ENCODE measurements at places on chromosomes 4 and X.

GRCh38 chrX:107979534-107979933 lies 2.6 kb downstream of the TEX13B start:
- DNase-seq: no peak

DNA sequence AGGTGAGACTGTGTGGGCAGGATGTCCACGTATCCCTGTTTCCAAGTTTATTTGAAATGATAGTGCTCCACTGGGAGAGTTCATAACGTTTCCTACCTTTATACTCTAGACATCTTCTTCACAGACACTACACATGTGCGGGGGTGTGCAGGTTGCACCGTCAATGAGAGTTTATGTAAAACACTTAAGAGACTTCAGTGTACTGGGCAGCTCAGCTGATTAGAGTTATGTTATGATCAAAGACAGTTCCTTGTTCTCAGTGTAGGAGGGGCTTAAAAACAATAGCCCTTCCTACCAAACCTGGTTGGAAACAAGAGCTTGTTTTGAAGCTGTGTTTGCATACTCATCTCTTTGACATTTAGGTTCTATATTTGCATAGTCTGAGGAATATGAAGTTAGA lies 326.9 kb upstream of the AGA start:
- no peak for DNase-seq

DNA sequence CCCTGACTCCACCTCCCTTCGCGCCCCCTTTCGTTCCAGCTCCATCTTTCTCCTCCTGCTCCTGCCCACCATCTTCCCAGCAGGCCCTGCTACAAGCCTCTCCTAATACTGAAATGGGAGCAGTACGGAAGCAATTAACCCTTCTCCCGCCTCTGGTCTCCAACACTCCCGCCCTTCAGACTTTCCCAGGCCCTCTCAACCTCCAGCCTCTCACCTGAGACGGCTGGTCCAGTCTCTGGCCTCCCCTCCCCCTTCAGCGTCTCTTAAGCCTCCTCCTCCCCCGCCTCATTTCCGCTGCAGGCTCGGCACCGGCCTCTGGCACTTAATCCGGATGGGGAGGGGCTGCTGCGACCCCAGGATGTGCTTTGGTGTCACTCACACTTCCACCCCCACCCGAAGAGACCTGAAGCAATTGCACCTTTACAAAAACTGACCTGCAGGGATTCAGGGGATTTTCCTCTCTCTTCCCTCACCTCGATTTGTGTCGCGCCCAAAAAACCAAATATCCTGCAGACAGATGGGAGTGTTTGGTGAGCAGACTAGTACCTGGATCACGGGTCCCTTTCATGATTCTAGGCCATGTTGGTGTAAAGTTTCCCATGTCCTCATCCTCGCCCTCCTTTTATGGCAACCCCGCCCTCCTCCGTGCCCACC lies 657 bp downstream of the TCEAL8 start:
- DNase-seq: no peak

GRCh38 chr4:10098780-10099160 lies 17.8 kb downstream of the WDR1 start:
- DNase-seq: no peak

- no peak for DNase-seq
Measured at GRCh38 chr4:8392591-8393190, 47.8 kb downstream of the ACOX3 start.

- no peak for DNase-seq
Measured at GRCh38 chr4:152374153-152374552, 161.7 kb downstream of the FBXW7 start.

- no peak for DNase-seq
Measured at GRCh38 chr4:141294306-141294705, 73.6 kb downstream of the ZNF330 start.

- DNase-seq: no peak
Measured at GRCh38 chrX:115237056-115237455, 3.2 kb upstream of the LRCH2 start.

DNA sequence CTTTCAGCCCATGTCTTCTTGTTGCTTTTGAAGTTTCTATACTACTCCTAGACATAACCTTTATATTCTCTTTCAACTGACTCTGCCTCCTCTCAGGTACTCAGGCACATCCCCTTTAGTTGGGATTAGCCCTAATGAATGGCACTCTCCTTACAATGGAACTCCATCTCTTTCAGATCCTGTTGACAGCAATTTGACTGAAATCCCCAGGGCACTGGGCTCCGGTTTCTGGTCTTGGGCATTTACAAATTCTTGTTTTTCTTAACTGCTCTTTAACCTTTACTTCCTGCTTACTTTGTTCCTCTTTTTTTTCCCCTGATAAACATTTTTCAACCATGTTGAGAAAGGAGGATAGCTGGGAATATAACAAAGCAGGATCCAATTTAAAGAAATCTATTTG lies 68.9 kb downstream of the ENOX2 start:
- no peak for DNase-seq

- no peak for DNase-seq
Measured at GRCh38 chr4:96698831-96699230, 858.9 kb downstream of the PDHA2 start.

DNA sequence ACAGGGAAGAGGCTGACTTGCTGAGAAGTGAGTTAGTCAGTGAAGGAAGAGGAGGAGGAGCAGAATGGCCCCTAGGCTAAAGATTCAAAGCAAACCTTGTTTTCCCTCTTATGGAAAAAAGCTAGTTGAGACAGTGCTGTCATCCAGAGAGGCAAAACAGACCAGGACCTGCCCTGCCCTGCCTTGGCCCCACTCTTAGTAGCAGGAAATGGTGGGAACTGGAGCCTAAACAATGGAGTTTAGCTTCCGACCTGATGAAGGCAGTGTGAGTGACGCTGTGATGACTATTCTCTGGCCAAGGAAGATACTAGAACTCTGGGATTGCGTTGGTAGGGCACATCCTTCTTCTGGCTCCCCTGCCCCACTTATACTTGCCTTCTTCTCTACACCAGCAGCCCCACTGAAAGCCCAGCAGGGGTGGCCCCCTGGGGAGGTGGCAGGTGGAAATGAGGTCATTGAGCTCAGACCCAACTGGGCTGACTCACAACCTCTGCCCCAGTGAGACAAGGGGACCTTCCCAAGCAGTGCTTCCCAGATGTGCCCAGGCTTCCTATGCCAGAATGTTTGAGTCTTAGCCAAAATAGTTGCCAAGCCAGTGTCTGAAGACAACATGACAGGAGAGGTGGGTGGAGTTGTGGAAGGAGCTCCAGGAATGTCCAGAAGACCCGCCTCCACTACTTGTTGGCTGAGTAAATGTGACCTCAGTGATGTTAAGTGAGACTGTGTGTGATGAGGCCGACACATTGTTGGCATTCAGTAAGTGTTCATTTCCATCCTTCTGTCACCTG lies 38.8 kb downstream of the MSN start:
- DNase-seq: no peak

GRCh38 chr4:184238072-184238745 lies 20.5 kb upstream of the ENPP6 start:
- no peak for DNase-seq

DNA sequence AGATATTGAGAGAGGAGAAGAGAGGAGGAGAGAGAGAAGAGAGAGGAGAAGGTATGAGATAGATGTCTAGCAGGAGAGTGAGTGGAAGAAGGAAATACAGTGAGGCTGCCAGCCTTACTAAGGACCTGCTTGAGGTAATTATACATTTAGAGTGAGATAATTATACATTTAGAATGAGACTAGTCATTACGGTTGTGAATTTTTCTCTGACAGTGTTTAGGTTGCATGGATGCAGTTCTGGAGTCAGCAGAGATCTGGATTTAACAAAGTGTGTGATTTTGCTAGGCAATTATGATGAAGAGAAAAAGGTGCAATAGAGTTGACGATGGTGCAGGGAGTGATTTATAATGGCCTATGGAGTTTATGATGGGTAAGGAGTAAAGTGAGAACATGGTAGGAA lies 187.1 kb upstream of the ARX start:
- DNase-seq: no peak

GRCh38 chr4:123651066-123651465 lies 254.5 kb downstream of the SPRY1 start:
- DNase-seq: no peak

GRCh38 chrX:45449982-45450381 lies 249.3 kb upstream of the DIPK2B start:
- no peak for DNase-seq

DNA sequence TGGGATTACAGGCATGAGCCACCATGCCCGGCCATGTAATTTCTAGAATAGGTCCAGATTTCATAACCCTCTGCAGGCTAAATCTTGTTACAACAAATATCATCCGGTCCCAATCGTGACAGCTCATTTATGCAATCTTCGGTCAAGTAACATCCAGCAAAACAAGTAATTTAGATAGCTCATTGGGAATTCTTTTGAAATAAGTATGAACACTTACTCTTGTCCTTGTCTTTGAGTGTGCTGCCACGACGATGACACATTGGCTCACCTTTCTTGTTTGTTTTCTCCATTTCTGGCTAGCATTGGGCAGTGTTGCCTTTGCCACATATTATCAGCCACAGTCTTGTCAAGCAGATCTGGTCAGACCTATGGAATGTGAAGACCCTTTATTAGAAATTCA lies 92.0 kb downstream of the PHEX start:
- DNase-seq: no peak

DNA sequence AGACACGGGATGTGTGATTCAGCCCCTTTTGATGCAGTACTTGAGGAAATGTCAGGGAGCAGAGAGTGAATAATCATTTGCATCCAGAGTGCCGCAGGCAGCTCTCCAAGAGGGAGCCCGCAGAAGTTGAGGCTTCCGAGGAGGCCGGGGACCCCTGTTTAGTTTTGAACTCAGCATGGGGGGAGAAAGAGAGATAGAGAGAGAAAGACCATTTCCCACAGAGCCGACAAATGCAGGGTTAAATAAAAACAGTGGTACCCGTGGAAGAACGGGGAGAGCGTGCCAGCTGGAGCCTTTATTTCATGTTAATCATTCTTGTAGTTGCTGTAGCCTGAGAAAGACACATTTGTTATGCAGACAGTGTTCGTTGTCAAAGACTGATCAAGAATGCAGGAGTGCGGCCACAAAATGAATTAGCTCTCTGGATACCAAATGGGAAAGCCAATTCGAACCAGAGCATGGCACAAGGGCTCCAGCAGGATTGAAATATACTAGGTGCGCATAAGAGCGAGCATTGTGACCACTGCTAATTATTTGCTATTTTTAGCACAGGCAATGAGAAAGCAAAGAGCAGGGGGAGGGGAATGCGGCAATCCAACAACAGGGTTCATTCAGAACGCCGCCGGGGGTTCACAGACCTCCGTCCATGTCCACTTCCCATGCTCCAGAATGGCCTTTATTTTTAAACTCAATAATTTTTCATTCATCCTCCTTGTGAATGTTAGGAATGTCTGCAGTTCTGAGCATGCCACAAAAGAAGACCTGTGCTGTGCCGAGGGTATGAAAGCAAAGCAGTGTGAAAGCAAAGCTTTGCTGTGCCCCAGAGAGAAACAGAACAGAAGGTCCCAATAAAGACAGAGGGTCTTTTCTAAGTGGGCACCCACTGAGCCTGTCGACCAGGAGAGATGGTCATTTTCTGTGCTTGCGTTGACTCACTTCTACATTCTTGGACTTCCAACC lies 243.9 kb upstream of the VCX3A start:
- DNase-seq: no peak

GRCh38 chr4:7173841-7174449 lies 18.4 kb upstream of the SORCS2 start:
- no peak for DNase-seq

Data from stimulated activated CD8-positive, alpha-beta memory T cell treated with anti-CD3 and anti-CD28 coated beads, Interleukin-7, amount 100 ng/mL, for 1 hour (primary cell).